ENCODE measurements at places on chromosomes 2 and 18.

GRCh38 chr18:46768166-46768921 is 11.5 kb upstream of the ST8SIA5 start:
- DNase-seq: no peak

DNA sequence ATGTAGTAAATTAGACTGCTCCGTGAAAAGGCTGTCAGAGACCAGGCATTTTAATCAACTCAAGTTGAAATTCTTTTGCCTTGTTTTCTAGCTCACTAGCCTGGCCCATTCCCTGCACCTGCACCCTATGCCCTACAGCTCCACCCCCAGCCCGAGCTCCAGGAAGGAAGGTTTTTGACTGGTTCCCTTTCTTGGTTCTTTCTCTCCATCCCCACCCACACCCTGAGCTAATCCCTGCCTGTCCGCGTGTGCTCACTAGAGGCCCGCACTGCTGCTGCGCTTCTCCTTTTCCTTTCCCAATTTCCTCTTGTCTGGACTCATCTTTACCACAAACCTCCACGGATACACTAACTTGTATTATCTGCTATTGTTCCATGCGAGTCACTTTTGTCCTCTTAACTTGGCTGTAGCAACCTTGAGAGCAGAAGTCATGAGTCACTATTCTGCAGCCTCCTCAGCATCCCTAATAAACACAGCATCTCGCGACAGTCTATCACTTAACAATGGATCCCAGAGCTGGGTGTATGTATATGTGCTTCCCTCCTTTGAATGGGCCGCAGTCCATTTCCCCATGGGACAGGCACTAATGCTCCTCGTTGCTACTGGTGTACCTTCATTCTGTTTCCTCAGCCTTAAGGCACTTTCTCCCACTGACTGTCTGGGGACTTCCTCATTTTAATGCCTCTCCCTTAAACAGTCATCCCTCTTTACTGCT is 36.5 kb downstream of the COLEC12 start:
- DNase-seq: no peak

- DNase-seq: no peak
Measured at GRCh38 chr18:23105581-23106219, 29.6 kb upstream of the CABLES1 start.

- DNase-seq: no peak
Measured at GRCh38 chr2:33891616-33892015, 292.5 kb upstream of the FAM98A start.

- no peak for DNase-seq
Measured at GRCh38 chr18:486929-487740, 13.4 kb downstream of the COLEC12 start.

DNA sequence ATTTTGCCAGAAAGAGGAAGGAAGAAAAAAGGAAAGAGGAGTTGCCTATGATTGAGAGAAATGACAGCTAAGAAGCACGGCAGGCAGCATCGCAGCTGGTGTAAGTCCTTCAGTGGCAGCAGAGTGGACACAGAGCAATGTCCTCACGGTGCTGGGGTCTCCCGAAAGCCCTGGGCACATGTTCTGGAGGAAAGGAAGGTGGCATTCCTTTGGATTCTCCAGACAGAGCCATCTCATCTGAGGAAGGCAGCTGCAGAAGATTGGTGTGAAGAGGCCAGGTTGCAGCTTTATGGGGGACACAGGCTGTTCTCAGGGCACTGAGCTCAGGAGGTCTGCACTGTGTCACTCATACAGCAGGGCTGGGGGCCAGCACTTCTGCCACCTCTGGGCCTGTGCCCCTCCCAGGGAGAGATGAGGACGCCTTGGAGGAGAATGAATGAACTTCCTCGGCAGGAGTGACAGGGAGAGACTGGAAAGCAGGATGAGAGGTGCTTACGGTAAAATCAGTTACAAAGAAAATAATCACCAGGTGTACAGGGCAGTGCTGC is 252.0 kb upstream of the MYT1L start:
- DNase-seq: no peak

DNA sequence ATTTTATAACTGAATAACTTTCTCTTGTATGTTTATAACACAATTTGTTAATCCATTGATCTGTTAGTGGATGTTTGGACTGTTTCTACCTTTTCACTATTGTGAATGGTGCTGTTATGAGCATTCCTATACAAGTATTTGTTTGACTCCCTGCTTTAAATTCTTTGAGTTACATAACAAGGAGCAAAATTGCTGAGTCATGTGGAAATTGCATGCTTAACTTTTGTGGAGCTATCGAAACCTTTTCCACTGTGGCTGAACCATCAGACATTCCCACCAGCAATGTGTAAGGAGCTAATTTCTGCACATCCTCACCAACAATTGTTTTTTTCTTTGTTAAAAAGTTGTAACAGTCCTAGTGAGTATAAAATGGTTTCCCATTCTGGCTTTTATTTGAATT is 415.5 kb downstream of the CBLN2 start:
- no peak for DNase-seq

GRCh38 chr2:58914733-58915505 is 673.8 kb upstream of the FANCL start:
- no peak for DNase-seq

- DNase-seq: peak; percentile 9
Measured at GRCh38 chr18:12777500-12777944, 74.7 kb downstream of the PSMG2 start.

DNA sequence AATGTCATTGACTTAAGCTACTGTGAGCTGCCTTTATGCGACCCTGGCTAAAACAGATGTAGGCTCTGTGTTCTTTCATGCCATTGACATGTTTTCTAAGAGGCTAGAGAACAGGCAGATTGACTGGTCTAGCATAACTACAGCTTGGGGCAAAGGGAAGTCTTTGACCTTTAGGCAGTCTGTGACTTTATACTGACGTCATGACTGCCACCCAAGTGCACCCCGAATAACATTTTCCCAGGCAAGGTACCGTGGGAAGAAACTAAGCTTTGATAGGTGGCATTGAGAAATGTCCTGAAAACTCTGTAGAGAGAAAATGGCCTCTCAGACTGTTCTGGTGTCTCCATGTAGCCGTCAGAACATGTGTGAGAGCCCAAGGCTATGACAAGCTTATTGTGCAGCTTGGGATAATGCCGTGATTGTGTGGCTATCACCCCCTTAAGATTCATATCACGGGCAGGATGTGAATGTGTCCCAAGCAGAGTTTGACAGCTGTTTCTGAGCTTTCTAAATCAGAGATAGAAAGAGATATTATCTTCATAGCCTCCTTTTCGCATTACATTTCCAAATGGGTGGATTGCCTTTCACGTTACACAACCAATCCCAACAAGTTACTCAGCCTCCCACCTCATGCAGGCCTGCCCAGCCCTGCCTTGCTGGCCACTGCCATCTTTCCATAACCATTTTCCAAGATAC is 672.2 kb upstream of the ACVR2A start:
- DNase-seq: no peak

- DNase-seq: no peak
Measured at GRCh38 chr18:13505780-13506345, 220.5 kb downstream of the FAM210A start.

DNA sequence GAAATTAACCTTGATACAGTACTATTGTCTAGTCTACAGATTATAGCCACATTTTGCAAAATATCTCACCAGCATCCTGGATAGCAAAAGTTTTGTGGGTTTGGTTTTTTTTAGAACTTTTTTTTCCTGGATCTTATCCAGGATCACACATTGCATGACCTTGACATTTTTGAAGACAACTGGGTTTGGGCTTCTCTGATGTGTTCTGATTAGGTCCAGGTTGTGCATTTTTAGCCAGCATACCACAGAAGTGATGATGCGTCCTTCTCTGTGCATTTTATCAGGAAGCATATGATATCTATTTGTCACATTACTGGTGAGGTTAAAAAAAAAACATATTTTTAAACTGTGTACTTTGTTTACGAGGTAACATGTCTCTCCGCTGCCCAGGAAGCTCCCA is 221.0 kb upstream of the OSR1 start:
- no peak for DNase-seq

DNA sequence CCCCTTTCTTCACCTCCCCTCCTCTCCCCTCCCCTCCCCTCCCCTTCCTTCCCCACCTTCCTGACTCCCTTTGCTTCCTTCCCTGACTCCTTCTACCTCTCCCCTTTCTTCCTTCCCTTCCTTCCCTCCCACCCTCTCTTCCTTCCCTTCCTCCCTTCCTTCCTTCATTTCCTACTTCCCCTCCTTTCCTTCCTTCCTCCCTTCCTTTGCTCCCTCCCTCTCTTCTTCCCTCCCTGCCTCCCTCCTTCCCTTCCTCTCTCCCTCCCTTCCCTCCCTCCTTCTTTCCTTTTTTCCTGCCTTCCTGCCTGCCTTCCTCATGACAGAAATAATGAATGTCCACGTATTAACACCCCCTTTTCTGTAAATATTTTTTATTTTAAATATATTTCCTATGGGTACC is 260.2 kb downstream of the ZNF407 start:
- no peak for DNase-seq

DNA sequence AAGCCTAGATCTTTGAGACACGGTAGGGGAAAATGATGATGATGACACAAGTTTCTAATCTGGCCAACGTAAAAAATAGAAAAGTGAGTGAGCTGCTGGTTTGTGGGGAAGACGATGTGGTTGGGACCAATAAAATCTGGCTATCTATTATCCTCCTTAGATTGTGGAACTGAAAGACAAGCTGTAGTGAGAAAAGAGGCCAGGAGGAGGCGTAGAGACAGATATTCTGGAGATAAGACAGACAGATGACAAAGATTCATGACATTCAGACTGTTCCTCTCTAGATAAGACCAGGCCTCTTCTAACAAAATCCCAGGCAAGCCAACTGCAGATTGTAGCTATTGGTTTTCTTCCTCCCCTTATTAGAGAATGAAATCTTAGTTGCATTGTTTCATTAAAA is 376.3 kb upstream of the UBE2E3 start:
- DNase-seq: no peak

GRCh38 chr2:221461901-221462300 is 110.2 kb downstream of the EPHA4 start:
- no peak for DNase-seq

DNA sequence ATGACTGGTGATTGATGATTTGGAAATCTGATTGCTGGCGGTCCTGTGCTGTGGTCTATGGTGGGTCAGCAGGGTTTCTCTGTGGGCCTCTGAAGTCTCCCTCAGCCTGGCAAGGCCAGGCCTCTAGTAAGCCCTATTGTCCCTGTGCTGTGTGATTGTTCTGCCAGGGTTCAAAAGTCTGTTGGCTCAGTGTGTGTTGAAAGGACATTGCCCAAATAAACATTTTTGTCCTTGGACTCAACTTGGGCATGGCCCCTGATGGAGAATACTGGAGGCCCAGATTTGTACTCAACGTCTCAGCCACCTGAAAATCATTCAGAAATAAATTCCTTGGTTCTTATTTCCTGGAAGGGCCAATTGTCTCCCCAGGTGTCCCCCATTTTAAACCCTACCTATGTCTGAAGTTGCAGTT is 74.4 kb downstream of the MAP4K4 start:
- no peak for DNase-seq

DNA sequence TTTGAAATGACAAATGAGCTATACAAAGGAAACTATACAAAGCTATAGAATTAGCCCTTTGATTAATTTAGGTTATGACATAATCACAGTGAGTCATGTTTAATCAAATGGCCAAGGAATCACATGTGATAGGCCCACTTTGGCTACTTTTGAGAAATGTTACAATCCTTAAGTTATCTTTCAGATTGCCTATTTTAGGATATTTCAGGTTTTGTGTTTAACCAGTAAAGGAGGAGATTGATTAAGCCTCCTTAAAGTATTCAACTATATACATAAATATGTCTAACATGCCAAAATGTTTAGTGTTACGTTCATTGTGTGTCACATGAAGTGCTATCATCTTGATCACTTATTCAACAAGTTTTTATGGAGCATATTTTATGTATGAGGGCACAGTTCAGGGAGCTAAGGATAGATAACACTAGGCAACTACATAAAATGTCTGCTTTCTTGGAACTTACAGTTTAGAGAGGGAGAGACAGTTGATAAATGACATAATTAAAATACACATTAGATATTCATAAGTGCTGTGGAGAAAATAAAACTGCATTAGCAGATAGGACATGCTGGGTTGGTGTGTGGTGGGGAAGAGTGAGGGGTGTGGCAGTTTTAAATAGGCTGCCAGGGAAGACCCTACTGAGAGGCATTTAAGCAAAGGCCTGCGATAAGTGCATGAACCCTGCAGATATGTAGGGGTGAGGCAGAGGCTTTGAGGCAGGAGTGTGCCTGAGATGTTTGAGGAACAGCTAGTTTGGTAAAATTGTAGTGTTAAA is 77.2 kb downstream of the LTBP1 start:
- DNase-seq: no peak

DNA sequence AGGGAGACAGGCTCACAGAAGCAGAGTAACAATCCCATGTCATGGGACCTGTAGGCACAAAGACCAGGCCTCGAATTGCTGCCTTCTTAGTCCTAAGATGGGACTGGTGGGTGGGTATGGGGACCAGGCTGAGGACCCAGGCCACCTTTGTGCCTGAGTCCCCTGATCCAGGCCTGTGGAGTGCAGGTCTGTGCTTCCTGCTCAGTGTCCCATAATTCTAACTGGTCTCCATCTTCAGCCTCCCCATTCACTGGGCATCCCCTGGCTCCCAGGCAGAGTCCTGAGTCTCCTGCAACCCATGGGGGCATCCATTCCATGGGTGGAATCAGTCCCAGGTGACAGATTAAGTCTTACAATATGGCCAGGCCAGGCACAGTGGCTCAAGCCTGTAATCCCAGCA is 83.9 kb downstream of the SMAD7 start:
- DNase-seq: no peak

- no peak for DNase-seq
Measured at GRCh38 chr2:236557306-236558030, 12.2 kb upstream of the ACKR3 start.

- no peak for DNase-seq
Measured at GRCh38 chr18:44458777-44459176, 221.9 kb upstream of the SETBP1 start.

DNA sequence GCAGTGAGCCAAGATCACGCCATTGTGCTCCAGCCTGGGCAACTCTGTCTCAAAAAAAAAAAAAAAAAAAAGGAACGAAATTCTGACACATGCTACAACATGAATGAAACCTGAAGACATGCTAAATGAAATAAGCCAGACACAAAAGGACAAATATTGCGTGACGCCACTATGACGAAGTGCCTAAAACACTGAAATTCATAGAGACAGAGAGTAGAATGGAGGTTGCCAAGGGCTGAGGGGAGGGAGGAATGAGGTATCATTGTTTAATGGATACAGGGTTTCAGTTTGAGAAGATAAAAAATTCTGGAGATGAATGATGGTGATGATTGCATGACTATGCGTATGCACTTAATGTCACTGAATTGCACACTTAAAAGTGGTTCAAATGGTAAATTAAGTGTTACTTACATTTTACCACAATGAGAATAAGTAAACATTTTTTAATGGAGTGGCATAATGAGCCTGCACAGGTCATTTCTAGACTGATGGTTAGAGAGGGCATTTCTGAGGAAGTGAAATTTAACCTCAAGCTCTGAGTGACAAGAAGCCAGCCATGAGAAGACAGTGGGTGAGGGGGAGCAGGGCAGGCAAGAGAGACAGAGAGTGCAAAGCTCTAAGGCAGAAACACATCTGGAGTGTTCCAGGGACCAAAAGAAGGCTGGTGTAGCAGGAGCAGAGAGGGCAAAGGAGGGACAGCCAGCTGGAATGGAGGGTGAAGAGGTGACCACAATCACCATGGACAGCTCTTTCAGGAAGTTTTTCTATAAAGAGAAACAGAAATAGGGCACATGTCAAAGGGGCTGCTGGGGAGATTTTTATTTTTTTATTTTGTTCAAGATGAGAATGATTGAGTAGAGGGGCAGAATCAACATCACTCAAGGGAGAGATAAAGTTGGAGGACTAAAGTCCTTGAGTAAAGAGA is 20.6 kb upstream of the EXOC6B start:
- DNase-seq: no peak

- DNase-seq: no peak
Measured at GRCh38 chr2:197555467-197555866, 39.6 kb downstream of the MOB4 start.

- DNase-seq: peak; percentile 29
Measured at GRCh38 chr2:38465789-38466127, 88.7 kb upstream of the ATL2 start.
